Kidney (tissue), 22 donors: ENCODE measurements at places on chromosomes 4 and X. TPM values are rescaled to one million over a fixed set of nuclear protein-coding genes. Genes with fewer than 3 reads are reported as not detected.

GRCh38 chr4:94533405-94534223 lies 81.9 kb downstream of the PDLIM5 start:
- DNase-seq = no peak

GRCh38 chr4:118354913-118355312 lies 2.1 kb upstream of the PRSS12 start:
- DNase-seq = no peak

DNA sequence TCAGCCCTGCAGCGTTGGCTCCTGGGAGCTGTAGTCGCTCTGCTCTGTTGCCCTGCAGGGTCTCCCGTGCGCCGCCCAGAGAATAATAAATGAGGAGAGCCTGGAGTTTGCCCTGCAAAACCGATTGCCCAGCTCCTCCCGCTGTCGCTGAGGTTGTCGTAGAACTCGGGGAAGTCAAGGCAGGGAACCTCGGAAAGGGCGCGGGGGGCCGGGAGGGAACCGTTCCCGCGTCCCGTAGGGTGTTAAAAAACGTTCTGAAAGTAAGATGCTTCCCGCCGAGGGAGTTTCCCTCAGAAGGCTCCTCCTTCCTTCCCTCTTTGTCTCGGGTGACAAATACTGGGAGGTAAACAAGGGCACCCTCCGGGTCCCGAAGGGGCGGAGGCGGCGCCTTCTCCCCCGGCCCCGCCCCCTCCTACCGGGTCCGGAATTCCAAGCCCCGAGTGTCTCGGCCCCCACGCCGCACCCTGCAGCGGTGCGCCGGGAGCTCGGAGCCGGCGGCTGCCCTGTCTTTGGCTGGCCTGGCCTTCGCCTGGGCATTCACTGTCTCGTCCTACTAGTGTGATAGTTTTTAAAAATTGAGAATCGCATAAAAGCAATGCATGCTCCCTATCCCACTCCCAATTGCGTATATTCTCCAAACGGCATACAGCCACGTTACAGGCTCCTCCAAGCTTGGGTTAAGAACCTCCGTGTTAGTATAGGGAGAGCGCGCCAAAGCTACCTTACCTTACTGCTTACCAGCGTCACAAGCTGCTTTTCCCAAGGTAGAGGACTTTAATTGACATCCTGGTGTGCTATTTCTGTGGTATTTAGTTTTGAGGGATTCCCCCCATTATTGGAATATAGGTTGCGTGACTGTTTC lies 964 bp upstream of the HMGB2 start:
- DNase-seq = peak; percentile 95

Gene GBA3
- polyA plus RNA-seq = 59.0 TPM

DNA sequence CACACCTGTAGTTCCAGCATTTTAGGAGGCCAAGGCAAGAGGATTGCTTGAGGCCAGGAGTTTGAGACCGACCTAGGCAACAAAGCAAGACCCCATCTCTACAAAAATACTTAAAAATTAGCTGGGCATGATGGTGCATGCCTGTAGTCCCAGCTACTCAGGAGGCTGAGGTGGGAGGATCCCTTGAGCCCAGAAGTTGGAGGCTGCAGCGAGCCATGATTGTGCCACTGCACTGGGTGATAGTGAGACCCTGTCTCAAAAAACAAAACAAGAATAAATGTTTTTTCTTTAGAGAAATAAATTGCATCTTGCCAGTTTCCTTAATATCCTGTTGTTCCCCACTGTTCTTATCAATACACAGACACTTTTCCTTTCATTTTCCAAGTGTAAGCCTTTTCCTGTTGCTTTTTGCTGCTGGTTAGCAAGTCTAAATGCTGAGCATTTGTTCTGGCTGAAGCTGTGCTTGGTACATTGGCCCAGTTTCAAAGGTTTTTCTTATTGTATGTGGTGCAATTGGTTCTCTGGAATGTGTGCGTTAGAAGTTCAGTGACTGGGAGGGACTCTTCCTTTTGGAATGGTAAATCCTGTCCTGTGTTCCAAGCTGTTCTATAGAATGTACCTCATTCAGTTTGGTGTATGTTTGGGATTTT lies 98.2 kb downstream of the AFF1 start:
- DNase-seq = no peak

DNA sequence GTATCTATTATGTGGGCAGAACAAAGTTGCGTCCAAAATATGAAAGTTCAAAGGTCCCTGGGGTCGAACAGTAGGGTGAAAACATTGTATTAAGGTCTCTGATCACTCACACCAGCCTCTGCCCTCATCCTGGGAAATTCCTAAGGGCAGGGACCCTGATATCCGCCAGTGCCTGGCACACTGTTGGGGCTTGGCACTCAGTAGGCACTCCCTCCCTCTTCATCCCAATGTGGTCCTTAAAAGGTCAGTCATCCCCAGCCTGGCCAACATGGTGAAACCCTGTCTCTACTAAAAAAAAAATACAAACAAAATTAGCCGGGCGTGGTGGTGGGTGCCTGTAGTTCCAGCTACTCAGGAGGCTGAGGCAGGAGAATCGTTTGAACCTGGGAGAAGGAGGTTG lies 6.3 kb downstream of the NDUFB11 start:
- peak; percentile 13 for DNase-seq

Gene TIGD2
- polyA plus RNA-seq = 5.1 TPM

DNA sequence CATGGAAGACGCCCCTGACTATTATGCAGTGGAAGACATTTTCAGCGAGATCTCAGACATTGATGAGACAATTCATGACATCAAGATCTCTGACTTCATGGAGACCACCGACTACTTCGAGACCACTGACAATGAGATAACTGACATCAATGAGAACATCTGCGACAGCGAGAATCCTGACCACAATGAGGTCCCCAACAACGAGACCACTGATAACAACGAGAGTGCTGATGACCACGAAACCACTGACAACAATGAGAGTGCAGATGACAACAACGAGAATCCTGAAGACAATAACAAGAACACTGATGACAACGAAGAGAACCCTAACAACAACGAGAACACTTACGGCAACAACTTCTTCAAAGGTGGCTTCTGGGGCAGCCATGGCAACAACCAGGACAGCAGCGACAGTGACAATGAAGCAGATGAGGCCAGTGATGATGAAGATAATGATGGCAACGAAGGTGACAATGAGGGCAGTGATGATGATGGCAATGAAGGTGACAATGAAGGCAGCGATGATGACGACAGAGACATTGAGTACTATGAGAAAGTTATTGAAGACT lies 3.6 kb downstream of the TSPYL2 start:
- no peak for DNase-seq

GRCh38 chrX:21374163-21374993 lies at the start of gene CNKSR2:
TSS of gene CNKSR2 (plus strand) at chrX:21374418. CDS start at chrX:21374898, 480 bp downstream.
- DNase-seq = peak; percentile 67
